ENCODE measurements at places on chromosomes 5 and 9. TPM values are rescaled to one million over a fixed set of nuclear protein-coding genes. Genes with fewer than 3 reads are reported as not detected.

- DNase-seq, result no peak
Measured at GRCh38 chr5:58353992-58354391, 105.9 kb downstream of the PLK2 start.

DNA sequence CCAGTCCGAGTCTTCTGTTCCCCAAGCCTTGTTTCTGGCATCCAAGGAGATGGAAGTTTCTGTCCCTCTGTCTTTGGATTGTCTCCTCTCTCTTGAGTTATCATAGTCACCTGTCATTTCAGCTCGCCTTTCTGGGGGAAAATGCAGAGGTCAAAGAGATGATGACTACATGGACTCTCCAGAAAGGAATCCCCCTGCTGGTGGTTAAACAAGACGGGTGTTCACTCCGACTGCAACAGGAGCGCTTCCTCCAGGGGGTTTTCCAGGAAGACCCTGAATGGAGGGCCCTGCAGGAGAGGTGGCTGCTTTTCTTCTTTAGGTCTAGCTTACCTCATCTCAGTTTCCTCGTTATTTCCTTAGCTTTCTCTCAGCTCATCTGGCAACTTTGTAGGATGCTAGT is 25.1 kb downstream of the ERAP2 start:
- peak; percentile 34 for DNase-seq

DNA sequence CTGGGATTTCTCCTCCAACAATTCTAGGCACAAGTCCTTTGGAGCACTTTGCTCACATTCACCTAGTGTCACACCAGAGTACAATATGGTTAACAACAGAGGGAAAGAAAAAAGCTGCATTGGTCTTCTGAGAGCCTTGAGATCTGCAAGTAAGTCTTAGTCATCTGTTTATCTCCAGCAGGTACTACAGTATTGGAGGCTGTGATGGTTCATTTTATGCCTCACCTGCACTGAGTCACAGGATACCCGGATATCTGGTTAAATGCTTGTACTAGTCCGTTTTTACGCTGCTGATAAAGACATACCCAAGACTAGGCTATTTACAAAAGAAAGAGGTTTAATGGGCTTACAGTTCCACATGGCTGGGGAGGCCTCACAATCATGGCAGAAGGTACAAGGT is 525.0 kb downstream of the NR2F1-AS1 start:
- no peak for DNase-seq

Gene MLANA
- not detected for total RNA-seq

- no peak for DNase-seq
Measured at GRCh38 chr5:91850031-91850430, 466.9 kb upstream of the ARRDC3 start.

GRCh38 chr5:149370878-149371277 is 8.2 kb downstream of the IL17B start:
- no peak for DNase-seq

All from H7 (cell line).